Amygdala (tissue), 56 donors: ENCODE measurements at places on chromosomes 7 and 10.

GRCh38 chr7:120452665-120453064 is 179.7 kb downstream of the KCND2 start:
- no peak for DNase-seq

DNA sequence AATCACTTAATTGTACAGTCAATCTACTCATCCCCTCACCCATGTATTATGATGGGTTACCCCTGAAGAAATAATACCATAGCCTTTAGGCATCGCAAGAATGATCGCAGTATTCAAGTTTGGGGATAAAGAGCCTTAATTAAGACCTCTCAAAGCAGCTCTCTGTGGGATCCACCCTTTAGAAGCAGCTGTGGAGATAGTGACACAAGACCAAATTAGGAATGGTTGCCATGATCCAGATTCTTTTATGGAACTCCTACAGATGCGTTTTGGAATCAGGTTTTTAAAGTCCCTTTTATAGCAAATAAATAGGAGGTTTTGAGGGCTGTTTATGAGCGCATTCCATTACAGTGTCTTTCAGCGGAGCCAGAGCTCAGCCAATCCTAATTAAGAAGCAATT is 12.2 kb downstream of the TES start:
- DNase-seq: no peak

GRCh38 chr10:42593284-42593683 is 45.1 kb downstream of the ZNF33B start:
- no peak for DNase-seq

- DNase-seq: no peak
These were observed 7.7 kb downstream of the CREB3L2 start for GRCh38 chr7:137994216-137994615.

DNA sequence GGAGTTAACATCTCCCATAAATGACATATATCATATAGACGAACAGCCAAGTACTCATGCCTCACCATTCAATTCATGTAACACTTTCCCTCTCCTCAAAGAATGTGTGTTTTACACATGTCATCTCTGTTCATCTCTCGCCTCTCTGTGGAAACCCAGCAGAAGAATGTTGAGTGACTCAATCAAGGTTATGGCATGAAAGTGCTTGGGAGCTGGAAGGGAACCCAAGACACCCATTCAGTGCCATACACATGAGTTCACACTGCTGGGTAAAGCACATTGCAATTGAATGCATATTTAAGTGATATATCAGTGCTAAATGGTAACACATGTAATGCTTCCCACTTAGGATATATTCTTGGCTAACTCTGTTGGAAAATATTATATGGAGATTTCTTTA is 322.9 kb downstream of the PTEN start:
- no peak for DNase-seq

DNA sequence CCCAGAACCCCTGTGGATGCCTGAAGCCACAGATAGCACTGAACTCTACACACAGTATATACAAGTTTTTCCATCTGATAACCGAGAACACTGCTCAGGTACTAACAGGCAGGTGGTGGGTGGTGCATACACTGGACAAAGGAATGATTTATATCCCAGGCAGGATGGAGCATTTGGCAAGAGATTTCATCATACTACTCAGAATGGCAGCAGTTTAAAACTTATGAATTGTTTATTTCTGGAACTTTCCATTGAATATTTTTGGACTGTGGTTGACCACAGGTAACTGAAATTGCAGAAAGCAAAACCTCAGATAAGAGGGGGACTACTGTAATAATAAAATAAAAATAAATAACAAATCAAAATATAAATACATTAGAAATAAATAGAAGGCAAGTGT is 10.9 kb upstream of the KCNMA1 start:
- DNase-seq: no peak

- no peak for DNase-seq
These were observed 566 bp downstream of the ASNS start for GRCh38 chr7:97871659-97872024.

GRCh38 chr10:22305721-22306120 is 10.5 kb upstream of the COMMD3 start:
- no peak for DNase-seq
